ENCODE measurements at places on chromosomes 2 and 18.

DNA sequence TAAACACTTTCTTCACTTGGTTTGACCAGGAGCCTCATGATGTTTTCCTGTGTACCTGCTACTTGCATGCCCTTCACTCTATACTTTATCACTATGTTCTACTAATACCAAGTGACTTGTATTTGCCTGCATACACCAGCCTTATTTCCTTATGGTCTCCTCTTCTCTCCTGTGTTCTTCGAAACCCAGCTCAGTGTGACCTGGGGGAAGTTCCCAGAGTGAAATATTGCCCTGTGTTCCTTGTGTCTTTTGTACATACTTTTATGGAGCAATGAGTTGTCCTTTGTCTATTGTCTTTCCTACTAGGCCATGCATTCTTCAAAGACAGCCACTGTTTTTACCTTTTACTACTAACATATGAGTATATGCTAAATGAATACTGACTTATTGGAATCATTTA, 567 bp downstream of the NT5C1B start:
- DNase-seq = no peak

DNA sequence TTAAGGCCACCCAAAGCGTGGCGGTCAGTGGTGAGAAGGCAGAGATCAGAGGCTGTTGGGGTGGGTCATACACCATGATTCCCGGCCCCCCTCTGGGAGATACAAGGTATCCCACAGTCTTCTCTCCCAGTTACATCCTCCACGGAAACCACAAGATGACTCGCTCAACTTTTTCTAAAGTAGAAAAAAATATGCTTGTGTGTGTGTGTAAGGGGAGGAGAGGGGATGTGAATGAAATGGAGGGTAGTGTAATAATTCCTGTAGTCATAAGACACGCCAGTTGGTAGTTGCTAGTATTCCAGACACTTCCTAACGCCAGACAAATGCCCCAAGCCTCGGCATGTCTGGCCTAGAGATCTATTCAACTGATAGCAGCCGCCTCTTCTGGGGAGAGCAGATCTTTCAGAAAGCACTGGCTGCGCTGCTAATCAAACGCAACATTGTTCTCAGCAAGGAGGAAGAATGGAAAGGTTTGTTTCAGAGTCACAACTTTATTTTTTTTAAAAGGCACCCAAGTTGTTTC, 143.5 kb downstream of the TGIF1 start:
- no peak for DNase-seq

DNA sequence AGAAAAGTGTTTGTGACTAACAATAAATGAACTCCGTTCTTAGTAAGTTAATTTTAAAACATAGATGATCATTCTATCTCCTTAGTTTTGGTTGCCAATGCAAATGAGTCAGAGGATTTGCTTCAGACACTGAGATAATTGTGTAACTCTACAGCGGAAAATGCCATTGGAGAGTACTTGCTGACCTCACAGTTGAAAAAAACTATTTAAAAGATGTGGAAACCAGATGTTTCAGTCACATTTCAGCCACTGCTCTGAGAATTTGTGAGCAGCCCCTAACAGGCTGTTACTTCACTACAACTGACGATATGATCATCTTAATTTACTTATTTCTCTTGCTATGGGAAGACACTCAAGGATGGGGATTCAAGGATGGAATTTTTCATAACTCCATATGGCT, at the start of gene TNFAIP6:
TNFAIP6 (plus strand) TSS at position 234 of the 400 bp plus-strand sequence; CDS start at position 309, 75 bp downstream.
- DNase-seq = no peak

GRCh38 chr2:26970928-26971627, 641 bp downstream of the MAPRE3 start:
- no peak for DNase-seq

DNA sequence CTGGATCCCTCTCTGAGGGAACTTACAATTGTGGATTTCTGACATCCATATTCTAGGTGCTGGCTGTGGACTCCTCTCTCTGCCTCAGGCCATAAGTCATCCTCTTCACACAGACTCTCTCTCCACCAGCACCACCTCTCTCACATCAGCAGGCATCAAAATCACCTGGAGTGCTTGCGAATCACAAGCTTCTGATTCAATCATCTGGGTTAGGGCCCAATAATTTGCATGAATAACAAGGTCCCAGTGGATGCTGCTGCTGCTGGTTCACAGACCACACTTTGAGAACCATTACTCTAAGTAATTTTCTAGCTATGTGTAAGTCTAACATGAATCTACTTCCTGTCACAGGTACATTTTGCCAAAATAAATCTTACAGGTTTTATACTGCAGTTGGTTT, 214.9 kb downstream of the DSEL start:
- DNase-seq = no peak

DNA sequence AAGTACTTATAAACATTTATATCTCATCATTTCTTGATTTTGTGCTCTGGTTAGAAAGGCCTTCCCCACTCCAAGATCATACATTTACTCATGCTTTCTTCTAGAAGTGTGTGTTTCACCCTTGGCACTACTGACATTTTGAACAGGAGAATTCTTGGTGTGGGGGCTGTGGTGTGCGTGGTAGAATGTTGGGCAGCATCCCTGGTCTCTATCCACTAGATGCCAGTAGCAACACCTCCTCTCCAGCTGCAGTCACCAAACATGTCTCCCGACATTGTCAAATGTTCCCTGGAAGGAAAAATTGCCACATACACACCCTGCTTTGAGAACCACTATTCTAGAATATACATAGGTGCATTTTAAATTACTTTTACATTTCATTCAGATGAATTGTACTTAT, 8.7 kb upstream of the TGIF1 start:
- no peak for DNase-seq

- DNase-seq = no peak
Measured at GRCh38 chr18:1968801-1969498, 602.4 kb downstream of the METTL4 start.

Measured in stimulated activated CD4-positive, alpha-beta T cell treated with anti-CD3 and anti-CD28 coated beads, Interleukin-15, amount 100 ng/mL, for 1 hour (primary cell).